ENCODE measurements at places on chromosomes 2 and 18. TPM values are rescaled to one million over a fixed set of nuclear protein-coding genes. Genes with fewer than 3 reads are reported as not detected.

ZNF396 gene
- 2.8 TPM for total RNA-seq

LYPD6 gene
- not detected for total RNA-seq

DNA sequence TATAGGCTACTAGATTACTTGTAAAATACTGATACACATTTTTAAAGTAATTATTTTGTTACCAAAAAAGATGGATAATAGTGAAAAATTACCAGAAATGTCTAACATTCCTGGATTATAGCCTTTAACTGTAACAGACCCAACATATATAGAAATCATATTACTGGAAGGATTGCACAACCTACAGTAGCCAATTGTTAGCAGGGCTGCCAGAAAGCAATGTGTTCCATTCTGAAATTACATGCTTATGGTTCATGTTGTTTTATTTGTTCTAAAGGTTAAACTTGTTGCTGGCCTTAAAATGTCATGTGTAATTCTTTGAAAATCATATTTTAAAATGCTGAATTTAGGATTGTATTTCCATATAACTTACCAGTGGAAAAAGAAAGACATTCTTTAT is 793.6 kb upstream of the ACVR2A start:
- DNase-seq: no peak

- DNase-seq: no peak
Observed at GRCh38 chr2:217820091-217820819, 182.5 kb downstream of the TNS1 start.
